Upper lobe of right lung (tissue), 1 donor: ENCODE measurements at places on chromosomes 12 and 14.
A peak's percentile ranks its signal among the peaks of the same experiment; 100 is the strongest.

DNA sequence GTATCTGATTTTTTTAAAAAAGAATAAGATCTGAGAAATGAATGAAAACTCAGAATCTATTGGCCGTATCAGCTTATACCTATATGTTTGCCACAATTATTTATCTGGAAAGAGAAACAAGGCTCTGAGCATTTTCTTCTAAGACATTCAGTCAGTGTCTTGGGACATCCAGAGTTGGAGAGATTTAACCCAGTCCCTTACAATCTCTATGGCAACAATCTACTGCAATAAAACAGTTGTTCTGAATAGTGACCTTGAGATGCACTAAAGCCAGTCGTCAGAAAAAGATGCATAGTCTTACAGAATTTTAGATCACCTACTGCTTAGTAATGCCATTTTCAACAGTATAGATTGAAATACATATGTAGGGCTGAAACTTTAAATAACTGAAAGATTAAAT lies 52.0 kb upstream of the SOCS2 start:
- no peak for DNase-seq

DNA sequence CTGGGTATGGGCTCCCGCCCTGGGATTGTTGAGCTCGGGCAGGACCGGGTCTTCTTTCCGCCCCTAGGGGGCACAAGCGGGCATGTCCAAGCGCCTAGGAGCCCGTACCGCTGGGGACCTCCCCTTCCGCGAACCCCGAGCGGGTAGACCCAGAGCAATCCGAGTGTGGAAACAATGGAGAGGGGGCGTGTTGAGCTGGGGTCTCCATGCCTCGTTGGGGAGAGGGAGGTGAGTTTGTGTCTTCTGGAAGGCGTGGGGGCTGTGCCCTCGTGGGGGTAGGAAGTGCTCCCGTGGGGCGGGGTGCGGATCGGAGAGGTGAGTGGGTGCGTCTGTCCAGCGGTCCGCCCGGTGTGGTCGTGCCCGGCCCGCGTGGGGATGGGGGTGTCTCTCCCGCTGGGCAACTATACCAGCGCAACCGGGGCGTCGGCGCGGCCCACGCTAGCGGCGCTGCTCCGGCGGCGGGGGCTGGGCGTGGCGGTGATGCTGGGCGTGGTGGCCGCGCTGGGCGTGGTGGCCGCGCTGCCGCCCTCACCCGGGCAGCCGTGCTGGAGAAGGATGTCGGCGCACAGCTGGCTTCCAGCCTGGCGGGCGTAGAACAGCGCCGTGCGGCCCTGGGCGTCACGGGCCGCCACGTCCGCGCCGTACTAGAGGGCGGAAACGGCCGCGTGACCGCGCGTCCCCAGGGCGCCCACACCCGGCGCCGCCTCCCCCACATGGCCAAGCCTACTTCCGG lies 12.2 kb downstream of the AGAP2 start:
- peak; percentile 90 for DNase-seq

GRCh38 chr12:6771091-6771495 lies 1.2 kb upstream of the LAG3 start:
- DNase-seq = no peak

DNA sequence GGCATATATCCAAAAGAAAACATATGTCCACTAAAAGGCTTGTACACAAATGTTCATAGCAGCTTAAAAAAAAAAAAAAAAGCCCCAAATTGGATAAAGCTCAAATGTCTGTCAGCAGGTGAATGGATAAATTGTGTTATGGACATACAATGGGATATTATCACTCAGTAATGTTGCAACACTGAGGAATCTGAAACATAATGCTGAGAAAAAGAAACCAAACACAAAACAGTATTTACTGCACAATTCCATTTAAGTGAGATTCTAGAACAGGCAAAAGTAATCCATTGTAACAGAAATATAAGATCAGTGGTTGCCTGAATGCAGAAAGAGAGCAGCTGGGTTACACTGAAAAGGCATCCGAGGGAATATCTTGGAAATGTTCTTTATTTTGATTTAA lies 117.9 kb downstream of the SLC15A5 start:
- no peak for DNase-seq

- no peak for DNase-seq
Observed at GRCh38 chr12:27530157-27530922, 6.3 kb downstream of the PPFIBP1 start.

DNA sequence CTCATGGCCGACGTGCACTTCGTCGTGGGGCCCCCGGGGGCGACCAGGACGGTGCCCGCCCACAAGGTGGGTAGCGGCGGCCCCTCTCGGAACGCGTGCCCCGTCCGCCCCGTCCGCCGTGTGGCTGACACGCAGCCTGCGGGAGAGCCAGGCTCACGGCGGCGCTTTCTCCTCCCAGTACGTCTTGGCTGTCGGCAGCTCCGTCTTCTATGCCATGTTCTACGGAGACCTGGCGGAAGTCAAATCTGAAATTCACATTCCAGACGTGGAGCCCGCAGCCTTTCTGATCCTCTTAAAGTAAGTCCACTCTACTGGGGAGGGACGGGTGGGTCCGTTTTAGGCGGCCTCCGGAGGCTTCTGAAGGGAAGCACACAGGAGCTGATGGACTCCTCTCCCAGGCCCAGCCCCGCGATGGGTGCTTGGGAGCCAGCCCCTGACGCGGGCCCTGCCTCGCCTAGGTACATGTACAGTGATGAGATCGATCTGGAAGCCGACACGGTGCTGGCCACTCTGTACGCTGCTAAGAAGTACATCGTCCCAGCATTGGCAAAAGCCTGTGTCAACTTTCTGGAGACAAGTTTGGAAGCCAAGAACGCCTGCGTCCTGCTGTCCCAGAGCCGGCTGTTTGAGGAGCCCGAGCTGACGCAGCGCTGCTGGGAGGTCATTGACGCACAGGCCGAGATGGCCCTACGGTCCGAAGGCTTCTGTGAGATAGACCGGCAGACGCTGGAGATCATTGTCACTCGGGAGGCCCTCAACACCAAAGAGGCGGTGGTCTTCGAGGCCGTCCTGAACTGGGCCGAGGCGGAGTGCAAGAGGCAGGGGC lies 1.1 kb downstream of the BTBD6 start:
- peak; percentile 58 for DNase-seq

DNA sequence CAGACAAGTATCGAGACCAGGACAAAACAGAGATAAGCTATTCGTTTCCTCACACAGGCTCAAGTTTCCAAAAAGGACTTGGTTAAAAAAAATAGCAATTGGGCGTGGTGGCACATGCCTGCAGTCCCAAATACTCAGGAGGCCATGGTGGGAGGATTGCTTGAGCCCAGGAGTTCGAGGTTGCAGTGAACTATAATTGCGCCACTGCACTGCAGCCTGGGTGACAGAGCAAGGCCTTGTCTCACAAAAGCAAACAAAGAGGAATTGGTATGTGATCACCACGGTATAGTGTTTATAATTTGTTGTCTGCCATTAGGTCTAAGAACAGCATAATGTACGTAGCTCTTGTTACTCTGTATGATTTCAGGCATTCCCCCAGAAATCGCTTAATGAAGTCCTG lies 175.3 kb downstream of the DERA start:
- no peak for DNase-seq

DNA sequence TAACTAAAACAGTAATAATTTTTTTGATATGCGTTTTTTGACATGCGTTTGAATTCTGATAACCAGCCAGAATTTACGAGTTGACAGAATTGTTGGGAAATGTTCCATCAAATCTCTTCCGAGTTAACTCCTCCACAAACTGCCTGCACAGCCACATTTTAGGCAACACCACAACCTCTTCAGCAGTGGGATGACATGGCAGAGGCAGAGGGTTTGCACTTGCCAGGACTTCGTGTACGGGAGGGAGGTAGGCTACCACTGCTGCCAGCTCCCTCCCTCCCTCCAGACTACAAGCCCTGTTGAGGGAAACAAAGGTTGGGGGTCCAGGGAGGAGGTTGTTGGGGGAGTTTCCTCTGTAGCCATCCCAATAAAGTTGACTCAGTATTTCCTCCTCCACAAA lies 14.5 kb upstream of the ACTR6 start:
- DNase-seq = no peak

DNA sequence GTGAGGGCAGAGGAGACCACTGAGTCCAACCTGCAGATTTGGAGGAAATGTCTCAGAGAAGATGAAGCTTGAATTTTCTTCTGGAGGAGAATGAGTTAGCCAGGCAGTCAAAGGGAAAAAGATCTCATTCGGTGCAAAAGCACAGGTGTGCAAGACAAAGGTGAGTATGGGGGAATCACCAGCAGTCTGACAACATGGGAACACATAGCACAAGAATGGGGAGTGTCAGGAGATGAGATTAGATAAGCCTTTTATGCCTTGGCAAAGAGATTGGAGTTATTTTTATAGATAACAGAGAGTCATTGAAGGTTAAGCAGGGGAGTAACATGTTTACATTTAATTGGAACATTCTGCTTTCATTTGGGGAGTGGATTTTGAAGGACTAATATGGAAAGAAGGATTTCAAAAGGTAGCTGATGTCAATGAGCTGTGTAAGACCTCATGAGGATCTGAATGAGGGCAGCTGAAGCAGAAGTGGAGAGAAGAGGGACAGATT lies 171.3 kb upstream of the NTF3 start:
- no peak for DNase-seq

DNA sequence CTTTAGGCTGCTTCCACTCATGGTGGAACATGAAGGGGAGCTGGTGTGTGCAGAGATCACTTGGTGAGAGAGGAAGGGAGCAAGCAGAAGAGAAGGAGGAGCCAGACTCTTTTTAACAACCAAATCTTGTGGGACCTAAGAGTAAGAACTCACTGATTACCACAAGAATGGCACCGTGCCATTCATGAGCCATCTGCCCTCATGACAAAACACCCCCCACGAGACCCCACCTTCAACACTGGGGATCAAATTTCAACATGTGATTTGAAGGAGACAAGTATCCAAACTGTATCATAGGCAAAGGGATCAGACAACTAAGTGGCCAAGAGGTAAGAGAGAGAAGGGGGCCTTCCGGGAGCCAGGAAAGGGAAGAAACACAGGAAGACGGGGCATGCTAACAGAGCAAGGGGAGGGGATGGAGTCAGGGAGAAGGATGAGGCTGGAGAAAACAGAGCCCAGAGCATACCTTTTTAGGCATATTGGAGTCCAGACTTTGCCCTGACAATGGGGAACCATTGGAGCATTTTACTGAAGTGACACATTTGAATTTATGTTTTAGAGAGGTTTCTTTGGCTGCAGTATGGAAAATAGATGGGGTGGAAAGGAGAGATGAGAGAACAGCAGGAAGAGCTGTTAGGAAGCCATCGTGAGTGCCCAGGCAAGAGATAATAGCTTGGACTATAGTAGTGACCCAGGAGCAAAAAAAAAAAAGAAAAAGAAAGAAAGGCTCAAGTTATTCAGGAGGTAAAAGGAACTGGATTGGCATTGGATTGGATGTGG lies 204.4 kb upstream of the NUDT4 start:
- DNase-seq = no peak

- no peak for DNase-seq
Observed at GRCh38 chr12:80861641-80862378, 75.9 kb downstream of the LIN7A start.

GRCh38 chr14:88931321-88932110 lies 107.1 kb downstream of the TTC8 start:
- DNase-seq = no peak

GRCh38 chr12:19434538-19434937 lies 4.8 kb upstream of the AEBP2 start:
- DNase-seq = no peak

DNA sequence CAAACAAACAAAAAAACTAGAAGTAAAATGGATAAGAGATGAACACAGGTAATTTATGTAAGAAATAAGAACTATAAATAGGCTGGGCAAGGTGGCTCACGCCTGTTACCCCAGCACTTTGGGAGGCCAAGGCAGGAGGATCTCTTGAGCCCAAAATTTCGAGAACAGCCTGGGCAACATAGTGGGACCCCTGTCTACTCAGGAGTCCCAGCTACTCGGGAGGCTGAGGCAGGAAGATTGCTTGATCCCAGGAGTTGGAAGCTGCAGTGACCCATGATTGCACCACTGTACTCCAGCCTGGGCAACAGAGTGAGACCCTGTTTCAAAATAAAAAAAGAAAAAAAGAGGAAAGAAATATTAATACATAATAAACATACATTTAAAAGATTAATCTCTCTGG lies 22.7 kb upstream of the ABCD4 start:
- DNase-seq = peak; percentile 20

GRCh38 chr14:91693346-91693745 lies 38.5 kb downstream of the CATSPERB start:
- DNase-seq = no peak

GRCh38 chr14:35532783-35533356 lies 1.1 kb upstream of the INSM2 start:
- no peak for DNase-seq

DNA sequence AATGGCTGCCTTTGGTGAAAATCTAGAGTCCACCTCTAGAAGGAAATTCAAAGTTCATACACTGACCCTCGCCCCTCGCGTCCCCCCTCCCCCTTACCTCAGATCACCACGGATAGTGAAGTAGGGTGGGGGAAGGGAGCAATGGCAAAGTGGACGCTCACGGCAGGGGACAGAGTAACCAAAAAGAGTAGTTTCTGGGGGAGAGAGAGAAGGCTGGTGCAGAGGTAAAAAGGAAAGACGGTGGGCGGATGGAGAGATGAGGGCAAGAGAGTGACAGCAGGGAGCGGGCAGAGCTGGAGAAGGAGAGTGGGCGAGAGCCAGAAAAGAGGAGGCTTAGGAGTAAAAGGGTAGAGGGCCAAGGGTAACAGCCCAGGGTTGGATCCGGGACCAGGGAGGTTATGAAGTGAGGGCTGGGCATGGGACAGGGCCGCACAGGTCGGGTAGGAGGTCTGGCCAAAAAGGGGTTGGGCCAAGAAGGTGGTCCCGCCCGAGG lies 423 bp downstream of the ALDH6A1 start:
- DNase-seq = no peak

- DNase-seq = no peak
Observed at GRCh38 chr12:121253638-121254335, 42.7 kb downstream of the CAMKK2 start.

- DNase-seq = no peak
Observed at GRCh38 chr12:96130396-96131059, 63.6 kb upstream of the ELK3 start.

GRCh38 chr12:108341356-108341755 lies 2.2 kb upstream of the CMKLR1 start:
- no peak for DNase-seq

DNA sequence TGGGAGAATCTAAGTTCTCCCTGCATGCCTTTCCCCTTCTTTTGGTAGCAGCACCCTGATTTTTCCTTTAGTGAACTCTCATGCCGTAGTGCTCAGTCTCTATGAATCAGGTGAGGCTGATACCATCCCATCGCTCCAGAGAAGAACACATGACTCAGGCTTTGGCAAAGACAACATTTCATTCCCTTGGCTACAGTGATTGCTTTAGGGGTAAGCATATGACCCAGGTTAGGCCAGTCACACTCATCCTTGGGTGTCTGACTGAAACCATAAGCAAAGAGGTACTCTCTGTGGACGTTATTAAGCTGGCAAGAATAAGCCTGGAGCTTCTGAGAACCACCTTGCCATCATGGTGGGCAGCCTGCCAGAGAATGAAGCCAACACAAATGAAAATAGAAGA lies 141.8 kb downstream of the MYRFL start:
- no peak for DNase-seq

GRCh38 chr12:113174461-113175384 lies 10.6 kb downstream of the DDX54 start:
- DNase-seq = peak; percentile 83
